ENCODE measurements at places on chromosomes 5 and 9.
A peak's percentile ranks its signal among the peaks of the same experiment; 100 is the strongest.

- DNase-seq, result no peak
Observed at GRCh38 chr5:176863041-176863764, 35.9 kb downstream of the HK3 start.

DNA sequence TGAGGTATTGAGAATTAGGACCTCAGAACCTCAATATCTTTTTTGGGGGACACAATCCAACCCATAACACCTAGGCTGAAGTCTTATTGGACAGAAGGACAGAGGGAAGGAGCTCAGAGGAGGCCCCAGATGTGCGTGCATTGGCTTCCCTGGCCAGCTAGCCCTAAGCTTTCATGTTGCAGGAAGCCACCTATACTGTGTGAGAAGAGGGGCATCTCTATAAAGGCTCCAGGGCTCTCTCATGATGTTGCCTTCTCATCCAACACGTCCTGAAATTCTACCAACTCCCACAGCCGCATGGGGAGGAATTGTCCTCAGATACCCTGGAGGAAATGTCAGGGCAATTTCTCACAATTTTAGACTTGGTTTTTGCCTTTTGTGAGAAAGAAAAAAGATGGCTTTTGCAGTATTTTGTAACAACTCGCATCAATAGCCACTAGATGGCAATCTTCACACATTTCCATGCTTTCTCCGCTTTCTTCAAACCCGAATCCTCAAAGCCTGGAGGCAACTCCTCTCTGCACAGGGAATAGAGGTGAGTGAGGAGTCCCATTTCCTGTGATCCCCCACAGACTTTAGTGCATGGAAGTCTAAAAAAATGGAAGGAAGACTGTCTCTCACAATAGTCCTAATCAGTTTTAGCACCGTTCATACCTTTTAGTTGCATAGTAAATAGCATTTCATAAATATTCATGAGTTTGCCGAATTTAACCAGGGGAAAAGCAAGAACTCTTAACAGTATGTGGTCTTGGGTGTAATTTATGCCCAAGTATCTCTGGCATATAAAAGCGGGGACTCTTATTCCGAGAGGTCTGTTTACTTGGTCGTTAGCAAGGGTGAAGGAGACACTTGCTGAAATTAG, 7.4 kb upstream of the PPP3R2 start:
- DNase-seq, result no peak

DNA sequence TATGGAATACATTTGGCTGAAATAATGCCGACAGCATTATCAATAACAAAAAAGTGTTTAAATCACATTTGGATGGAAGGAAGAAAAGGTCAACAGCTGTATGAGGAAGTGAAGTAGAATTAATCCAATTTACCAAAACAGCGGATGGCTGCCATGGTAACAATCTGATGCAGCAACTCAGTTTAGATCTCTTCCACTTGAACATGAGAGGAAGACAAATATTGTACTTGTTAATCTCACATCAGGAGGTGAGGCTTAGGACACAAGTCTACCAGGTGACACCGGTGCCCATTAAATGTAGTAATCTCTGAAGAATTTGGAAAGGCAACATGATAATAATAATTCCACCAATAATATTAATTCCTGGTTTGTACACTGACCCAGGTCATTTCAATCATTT, 2.4 kb downstream of the RASEF start:
- no peak for DNase-seq

- DNase-seq, result no peak
Observed at GRCh38 chr9:35673132-35674024, at the start of gene CA9. TSS of gene CA9 (plus strand) at chr9:35673928. CDS start at chr9:35673960, 32 bp downstream.

DNA sequence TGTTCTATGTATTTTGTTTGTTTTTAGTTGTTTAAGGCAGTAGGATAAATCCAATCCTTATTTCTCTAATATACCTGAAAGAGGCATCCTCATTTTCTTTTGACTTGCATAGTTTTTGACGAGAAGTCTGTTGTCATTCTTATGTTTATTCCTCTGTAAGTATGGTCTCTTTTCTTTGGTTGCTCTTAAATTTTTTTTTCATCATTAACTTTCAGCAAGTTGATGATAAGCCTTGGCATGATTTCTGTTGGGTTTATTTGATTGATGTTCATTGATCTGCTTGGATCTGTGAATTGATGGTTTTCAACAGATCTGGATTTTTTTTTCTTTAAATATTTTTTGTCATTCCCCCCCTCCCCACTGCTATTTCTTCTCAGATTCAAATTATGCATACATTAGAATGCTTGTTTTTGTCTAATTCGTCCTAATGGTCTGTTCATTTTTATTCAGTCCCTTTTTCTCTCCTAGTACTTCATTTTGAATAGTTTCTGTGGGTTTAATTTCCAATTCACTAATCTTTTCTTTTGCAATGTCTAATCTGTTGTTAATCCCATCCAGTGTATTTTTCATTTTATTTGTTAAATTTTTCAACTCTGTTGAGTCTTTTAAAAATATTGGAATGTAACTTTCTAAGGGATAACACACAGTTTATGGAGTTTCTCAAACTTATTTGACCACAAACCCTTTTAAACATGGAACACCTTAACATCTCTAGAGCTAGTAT, 495.9 kb downstream of the CSNK1G3 start:
- DNase-seq, result no peak

GRCh38 chr5:133698646-133699526, 86.5 kb upstream of the FSTL4 start:
- no peak for DNase-seq

DNA sequence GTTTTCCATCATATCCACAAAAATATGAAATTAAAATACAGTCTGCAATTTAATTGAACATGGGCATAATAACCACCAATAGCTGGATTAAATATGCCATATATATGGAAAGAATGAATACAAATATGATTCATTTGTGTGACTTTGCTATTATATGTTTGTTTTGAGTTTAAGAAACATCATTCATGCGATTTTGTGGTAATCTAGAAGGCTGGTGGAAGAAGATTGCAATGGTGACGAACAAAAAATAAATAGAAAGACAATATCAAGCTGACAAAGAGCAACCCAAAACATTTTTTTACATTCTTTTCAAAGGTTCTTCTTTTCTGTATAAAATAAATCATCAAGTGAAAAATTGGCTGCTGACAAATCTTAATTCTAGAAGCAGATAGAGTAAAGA, 610.0 kb downstream of the MAT2B start:
- DNase-seq, result no peak

- peak; percentile 30 for DNase-seq
Observed at GRCh38 chr5:36739751-36740221, 133.4 kb downstream of the SLC1A3 start.

GRCh38 chr5:40235471-40236400, 444.0 kb upstream of the PTGER4 start:
- no peak for DNase-seq

DNA sequence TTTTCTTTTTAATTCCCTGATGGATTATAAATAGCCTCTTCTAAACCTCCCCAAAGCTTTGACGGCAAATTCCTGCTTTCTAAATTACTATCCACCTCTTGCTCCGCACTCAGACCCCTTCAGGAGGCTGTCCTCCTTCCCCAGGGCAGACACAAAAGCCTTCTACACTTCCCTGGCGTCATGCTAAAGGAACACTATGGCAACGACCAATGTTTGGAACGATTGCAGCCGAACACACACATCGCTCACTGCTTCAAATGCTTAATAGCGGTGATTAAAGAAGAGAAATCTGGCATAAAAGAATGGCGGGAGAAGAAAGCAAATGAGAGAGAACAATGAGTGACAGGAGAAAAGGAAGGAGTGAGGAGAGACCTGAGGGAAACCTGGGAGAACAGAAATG, 297.3 kb downstream of the MLLT3 start:
- no peak for DNase-seq

DNA sequence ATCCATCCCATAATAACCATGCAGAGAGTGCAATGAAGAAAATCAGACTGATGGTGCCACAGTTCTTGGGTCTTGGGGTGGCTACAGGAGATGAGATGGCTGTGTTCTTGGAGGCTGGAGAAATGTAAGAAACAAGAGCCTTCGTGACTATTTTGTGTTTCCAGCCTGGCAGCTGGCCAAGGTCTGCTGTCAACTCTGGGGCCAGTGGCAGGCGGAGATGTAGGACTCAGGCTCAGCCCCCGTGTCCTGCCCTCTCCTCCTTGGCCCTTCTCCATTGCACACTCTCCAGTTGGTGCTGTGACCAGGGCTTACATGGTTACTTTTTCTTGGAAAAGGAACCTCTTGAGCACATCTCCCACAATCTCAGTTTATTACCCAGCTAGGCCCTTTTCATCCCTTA, 235.4 kb downstream of the DMRT2 start:
- DNase-seq, result no peak

DNA sequence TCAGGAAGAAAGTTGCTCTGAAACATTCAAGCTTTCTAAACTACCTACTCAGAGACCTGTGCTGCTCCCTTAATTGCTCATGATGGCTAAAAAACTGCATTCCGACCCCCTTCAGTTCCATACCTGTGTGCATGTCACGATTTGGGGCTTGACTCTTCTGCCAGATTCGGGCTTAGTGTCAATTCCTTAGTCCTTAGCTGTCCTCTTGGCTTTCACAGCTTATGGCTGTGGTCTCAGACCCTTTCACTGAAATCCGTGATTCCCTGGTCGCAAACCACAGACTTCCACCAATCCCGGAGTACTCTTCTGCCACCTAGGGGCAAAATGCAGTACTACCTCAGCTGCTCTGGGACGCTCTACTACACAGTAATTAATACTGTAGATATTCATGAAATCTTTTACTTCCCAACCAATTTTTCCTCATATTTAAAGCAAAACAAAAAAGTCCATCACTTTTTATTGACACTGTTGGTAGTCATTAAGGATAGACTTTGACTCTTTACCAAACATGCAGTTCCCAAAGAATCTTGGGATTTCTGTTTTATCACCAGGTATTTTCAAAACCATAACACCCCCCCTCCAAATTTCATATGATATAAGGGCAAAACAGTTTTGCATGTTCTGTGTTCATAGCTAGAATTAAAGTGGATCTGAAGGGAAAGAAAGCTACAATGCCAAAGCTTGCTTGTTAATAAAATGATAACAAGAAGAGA, 617.4 kb downstream of the SLCO4C1 start:
- no peak for DNase-seq

GRCh38 chr5:137206030-137206715, 293.0 kb downstream of the SPOCK1 start:
- DNase-seq, result no peak

GRCh38 chr5:113224605-113225065, 210.2 kb downstream of the TSSK1B start:
- no peak for DNase-seq

DNA sequence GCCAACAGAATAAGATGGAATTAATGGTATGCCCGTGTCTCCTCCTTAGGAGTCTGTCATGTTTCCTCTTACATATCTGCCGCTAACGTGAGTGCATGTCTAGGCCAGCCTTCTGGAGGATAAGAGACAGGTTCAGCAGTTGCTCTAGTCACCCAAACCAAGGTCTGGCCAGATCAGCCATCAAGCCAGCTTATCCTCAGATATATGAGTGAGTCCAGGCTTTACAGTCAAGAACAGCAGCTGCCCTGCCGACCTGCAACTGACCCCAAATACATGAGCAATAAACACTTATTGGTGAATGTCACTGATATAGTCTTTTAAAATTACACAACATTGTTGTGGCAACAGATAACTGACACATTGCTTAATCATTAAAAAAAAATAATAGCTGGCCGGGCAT, 123.5 kb downstream of the TSSK1B start:
- no peak for DNase-seq

DNA sequence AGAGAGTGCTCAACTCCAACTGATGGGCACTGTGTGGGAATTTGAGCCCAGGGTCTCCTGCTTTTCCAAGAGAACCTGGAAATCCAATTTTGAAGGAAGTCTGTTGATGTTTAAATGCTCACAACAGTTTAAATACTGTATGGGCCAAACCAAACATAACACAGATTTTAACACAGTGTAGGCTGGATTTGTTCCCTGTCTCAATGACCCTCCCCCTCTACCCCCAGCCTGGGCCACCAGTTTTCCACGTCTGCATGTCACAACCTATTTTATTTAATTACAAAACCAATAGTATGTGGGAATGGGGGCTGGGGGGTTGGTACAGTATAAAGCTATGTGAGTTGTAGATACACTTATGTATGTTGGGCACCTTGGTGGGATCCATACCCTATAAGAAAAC, 11.7 kb downstream of the PALM2AKAP2 start:
- no peak for DNase-seq

DNA sequence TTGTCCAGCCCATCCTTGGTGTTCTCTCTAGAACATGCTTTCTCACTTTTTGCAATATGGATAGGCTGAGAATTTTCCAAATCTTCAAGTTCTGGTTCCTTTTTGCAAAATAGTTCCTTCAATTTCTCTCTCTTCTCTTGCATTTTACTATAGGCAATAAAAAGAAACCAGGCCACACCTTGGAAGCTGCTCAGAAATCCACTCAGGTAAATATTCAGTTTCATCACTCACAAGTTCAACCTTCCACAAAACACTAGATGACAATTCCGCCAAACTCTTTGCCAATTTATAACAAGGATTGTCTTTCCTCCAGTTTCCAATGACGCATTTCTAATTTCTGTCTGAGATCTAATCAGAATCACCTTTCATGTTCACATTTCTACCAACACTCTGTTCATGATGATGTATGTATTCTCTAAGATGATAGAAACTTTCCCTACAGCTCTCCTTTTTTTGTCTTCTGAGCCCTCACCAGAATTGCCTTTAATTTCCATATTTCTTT, 204.2 kb upstream of the PIK3R1 start:
- no peak for DNase-seq

- DNase-seq, result no peak
Observed at GRCh38 chr9:76818271-76818670, 54.0 kb downstream of the PCA3 start.

DNA sequence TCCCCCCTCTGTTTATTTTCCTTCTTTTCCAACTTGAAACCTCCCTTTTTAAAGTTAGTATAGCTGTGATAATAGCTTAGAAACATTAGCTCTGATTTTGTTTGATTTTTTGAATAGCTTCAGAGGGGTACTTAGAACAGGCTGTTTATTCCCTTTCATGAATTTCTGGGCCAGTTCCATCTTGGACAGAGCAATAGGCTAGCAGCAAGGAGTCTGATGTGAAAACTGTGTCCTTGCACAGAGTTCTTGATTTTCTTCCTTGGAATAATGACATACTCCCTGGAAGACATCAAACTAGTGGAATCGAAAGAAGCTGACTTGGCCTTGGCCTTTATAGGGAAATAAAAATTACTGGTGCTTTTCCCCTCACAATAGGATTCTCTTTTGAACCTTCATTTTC, 32.9 kb downstream of the NTRK2 start:
- DNase-seq, result no peak

GRCh38 chr5:141507387-141508091, 18.7 kb downstream of the PCDHGC5 start:
- no peak for DNase-seq

DNA sequence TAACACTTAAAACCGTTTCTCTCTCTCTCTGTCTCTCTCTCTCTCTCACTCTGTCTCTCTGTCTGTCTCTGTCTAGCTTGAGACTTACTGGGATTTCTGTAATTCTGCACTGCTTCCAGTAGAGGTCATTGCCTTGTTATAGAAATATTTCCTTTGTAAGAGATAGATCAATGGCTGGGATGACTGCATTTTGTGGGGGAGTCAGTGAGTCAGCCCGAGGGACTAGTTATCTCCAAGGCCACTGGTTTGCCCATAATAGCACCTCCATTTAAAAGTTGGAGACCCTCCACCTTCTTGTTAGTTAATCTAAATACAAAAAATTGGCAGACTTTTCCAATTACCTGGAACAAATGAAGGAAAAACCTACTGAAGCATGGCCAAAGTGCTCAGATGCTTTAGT, 547.2 kb downstream of the LRRC70 start:
- no peak for DNase-seq

All from stimulated activated CD8-positive, alpha-beta memory T cell treated with anti-CD3 and anti-CD28 coated beads, Interleukin-12 subunit alpha, Interleukin-12 subunit beta, amount 100 ng/mL, for 1 hour (primary cell).